ENCODE measurements at places on chromosomes 2 and 18. TPM values are rescaled to one million over a fixed set of nuclear protein-coding genes. Genes with fewer than 3 reads are reported as not detected.

GRCh38 chr2:239253264-239253663, 147.6 kb downstream of the HDAC4 start:
- DNase-seq = no peak

- DNase-seq = no peak
Observed at GRCh38 chr2:144595686-144596072, 75.8 kb upstream of the ZEB2 start.

GRCh38 chr2:25414781-25415180, 73.1 kb upstream of the DNMT3A start:
- no peak for DNase-seq

- no peak for DNase-seq
Observed at GRCh38 chr18:26768385-26768784, 97.1 kb downstream of the AQP4 start.

- no peak for DNase-seq
Observed at GRCh38 chr2:54332386-54332785, 76.4 kb upstream of the TSPYL6 start.

GRCh38 chr2:64819361-64819760, 165.6 kb upstream of the SERTAD2 start:
- no peak for DNase-seq

- DNase-seq = no peak
Observed at GRCh38 chr2:145066151-145066661, 546.3 kb upstream of the ZEB2 start.

- DNase-seq = peak; percentile 72
Observed at GRCh38 chr2:70084973-70085710, 2.1 kb upstream of the PCBP1 start.

DNA sequence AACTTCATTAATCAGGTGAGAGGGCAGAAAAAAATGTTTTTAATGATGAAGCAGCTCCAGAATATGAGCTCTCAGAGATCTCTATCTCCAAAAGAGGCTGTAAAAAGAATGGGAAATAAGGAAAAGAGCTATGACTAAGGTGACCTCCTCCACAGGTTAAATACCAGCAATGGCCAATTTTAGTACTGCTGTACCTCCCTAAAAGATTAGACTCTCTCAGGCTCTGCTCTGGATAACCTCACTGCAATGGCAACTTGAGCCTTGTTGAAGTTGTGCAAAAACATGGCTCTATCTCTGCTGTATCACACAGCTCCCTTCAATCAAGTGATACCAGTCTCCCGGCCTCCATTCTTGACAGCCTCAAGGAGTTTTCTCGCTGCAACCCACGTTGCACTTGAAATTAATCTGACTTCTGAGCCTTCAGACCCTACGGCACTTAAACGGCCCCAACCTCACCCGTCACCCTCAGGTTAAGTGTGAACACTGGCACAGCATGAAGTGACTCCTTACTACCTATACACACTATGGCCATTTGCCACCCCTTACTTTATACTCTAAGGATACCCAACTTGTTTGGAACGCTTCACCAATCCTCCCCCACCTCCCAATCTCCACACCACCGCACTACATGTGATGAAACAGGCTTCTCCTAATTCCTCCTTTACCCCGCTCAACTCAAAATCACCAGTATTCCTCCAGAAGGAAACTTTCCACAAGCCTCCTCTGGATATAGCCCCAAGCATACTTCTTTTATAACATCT, 36.3 kb downstream of the SMAD2 start:
- DNase-seq = no peak

DNA sequence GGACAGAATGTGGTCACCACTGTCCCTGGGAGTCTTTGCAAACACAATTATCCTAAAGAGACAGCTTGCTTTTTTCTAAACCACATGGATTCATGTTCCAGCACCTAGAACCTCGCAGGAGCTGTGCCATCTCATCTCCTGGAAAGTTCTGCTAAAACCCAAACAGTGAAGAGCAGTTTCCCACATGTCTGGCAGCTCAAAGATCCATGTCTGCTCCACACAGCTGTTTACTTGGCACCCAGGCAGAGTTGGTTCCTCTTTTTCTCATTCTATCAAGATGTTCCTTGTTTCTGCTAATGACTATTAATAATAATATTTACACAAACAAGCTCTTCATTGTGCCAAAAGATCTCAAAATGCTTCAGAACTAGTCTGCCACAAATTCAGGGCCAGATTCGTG, 30.1 kb upstream of the PID1 start:
- no peak for DNase-seq

- no peak for DNase-seq
Observed at GRCh38 chr2:172947461-172948153, 128.0 kb upstream of the MAP3K20 start.

GRCh38 chr2:136132825-136133155, 14.8 kb upstream of the CXCR4 start:
- DNase-seq = no peak

- no peak for DNase-seq
Observed at GRCh38 chr2:88831071-88831791, 139.8 kb downstream of the RPIA start.

GRCh38 chr2:158125756-158126498, 24.3 kb downstream of the UPP2 start:
- DNase-seq = no peak

- DNase-seq = no peak
Observed at GRCh38 chr2:149989447-149990063, 402.0 kb upstream of the MMADHC start.

DNA sequence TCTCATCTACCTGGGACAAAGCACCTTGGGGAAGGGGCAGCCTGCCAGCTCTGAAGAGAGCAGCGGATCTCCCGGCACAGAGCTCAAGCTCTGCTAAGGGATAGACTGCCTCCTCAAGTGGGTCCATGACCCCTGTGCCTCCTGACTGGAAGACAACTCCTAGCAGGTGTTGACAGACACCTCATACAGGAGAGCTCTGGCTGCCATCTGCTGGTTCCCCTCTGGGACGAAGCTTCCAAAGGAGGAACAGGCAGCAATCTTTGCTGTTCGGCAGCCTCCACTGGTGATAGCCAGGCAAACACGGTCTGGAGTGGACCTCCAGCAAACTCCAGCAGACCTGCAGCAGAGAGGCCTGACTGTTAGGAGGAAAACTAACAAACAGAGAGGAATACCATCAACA, 549.9 kb upstream of the LRATD1 start:
- no peak for DNase-seq

DNA sequence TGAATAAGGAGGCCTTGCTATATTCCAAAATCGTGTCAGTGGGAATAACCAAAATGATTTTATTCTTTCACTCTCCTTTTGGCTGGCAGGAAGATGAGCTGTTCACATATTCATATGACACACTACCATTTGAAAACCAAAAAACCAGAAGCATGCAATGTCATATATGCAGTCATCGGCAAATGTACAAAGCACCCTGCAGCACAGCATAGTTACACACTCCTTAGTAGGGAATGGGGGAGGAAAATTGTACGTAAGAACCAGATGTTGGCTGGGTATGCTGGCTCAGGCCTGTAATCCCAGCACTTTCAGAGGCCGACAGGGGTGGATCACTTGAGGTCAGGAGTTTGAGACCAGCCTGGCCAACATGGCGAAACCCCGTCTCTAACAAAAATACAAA, 176.6 kb downstream of the GFPT1 start:
- DNase-seq = no peak

Gene VIL1
- 0.24 TPM for total RNA-seq

Gene PTPRN
- not detected for total RNA-seq

Gene SCN2A
- total RNA-seq = not detected

Gene DSG2
- total RNA-seq = 0.27 TPM

Gene CEP76
- total RNA-seq = 11.1 TPM

Gene CYRIA
- total RNA-seq = 0.51 TPM
